Upper lobe of right lung (tissue), 1 donor: ENCODE measurements at places on chromosomes 1 and 21.

DNA sequence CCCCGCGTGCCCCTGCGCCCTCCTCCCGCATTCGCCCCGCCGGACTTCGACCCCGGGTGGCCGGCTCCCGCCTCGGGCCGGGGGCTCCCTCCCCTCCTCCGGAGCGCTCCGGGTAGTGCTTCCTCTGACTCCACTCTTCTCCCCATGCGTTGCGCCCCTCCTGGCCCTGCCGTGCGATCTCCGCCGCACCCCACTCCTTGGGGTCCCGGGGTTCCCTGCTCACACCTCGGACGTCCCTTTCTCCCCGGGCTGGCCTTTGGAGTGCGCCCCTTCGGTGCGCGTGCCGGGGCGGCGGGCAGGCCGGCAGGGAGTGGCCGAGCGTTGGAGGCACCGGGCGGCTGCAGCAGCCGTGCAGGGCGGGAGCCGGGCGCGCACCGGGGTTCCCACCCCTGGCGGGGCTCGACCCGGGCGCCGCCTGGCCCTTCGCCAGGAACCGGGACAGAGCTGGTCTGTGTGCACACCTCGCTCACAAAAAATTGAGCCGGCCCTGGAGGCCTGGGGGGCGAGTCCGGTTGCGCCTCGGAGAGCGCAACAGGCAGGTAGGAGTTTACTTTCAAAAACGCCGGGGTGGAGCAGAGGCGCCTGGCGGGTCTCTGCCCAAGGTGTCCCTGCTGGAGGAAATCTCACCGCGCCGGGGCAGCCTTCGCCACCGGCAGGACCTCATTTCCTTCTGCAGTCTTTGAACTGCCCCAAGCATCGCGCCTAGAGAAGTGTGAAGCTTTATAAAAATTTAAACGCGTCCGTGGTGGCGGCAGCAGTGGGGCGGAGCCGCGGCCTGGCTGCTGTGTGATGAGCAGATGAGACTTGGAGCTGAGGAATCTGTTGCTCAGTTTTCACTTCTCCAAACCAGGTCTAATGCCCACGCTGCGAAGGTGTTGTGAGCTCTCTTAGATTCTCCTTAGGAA, 650 bp downstream of the VANGL1 start:
- peak; percentile 74 for DNase-seq

- DNase-seq: no peak
Observed at GRCh38 chr1:194338241-194338948, 1152.0 kb upstream of the B3GALT2 start.

DNA sequence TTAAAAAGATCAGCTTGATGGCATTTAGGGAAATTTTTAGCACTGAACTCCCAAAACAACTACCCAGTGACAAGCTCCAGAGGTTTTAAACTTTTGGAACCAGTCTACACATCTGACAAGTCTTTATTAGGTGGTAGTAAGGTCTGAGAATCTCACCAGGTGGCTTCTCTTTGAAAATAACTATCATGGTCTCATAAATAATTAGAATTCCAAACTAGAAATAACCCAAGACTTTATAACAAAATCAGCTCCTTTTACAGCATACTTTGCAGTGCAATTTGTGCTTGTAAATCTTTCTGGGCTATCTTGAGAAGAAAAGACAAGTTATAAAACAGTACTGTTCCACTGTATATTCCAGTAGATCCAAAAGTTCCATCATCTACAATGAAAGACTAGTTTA, 108.7 kb downstream of the LTN1 start:
- no peak for DNase-seq

GRCh38 chr1:110390692-110391245, at the start of gene SLC16A4:
Gene SLC16A4, minus strand, starts transcription at chr1:110391026. Its CDS starts 1,703 bp downstream, at chr1:110389323.
- DNase-seq: no peak

DNA sequence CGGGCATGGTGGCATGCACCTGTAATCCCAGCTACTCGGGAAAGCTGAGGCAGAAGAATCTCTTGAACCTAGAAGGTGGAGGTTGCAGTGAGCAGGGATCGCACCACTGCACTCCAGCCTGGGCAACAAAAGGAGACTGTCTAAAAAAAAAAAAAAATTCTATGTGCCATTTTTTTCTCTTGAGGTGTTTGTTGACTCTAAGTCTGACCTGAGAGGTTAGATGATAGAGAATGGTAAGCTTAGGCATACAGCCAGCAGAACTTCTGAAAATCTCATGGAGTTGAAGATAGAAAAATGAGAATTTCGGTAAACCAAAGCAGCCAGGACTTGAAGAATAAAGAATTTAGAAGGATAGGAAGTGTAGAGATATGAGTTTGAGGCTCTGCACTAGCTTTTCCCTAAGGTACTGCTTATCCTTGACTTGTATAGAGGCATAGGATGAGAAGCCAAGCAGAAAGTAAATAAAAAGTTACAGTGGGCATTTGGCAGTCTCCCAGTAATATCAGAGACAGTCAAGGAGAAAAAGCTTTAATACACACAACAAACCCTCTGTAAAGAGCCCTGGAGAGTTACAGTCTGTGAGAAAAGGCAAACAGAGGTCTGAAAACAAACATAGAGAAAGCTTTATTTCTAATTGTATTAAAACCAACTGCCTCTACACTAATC, 24.3 kb downstream of the F13B start:
- DNase-seq: no peak

- no peak for DNase-seq
Observed at GRCh38 chr1:228204958-228205357, 2.9 kb upstream of the OBSCN start.

DNA sequence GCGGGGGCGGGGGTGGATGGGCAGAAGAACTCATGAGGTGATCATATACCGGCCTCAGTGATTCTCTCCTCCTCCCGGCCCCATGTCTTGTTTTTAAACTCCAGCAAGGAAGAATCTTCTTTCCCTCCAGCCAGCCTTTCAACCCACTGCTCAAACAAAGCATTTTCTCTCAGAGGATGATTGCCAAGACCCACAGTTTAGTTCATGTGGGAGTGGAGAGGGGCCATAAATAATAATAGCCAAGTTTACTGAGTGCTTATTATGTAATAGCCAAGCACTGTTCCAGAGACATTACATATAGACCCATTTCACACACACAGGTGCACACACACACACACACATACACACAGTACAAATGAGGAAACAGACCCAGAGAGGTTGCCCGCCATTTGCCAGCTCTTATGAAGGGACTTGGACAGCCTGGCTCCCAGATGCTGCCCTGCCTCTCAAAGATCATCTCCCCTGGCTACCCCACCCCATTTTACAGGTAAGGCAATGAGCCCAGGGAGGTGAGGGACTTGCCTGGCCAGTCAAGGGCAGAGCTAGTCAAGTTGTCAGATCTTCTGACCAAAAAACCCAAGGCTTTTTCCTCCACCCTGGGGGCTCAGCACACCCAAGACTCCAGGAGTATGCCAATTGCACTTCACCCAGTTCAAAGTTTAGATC, 18.0 kb upstream of the BCAR3 start:
- peak; percentile 8 for DNase-seq

DNA sequence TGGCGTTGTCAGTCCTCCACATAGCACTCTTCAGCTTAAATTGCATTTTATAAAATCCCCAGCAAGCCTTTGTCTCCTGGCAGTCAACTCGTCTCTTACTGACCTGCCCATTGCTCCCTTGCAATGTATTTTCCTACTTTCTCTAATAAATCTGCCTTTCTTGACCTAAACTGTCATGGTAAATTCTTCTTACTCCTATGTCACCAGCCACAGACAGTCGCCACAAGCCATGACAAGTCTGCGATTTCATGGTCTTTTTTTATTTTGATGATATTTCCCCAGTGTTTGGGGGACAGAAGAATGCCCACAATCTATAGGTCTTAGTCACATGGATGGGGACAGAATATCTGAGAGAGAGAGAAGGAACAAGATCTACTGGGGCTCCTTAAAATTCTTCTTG, 8.4 kb downstream of the IFNAR2 start:
- no peak for DNase-seq

GRCh38 chr1:210650403-210650802, 321.7 kb downstream of the HHAT start:
- DNase-seq: no peak

- DNase-seq: peak; percentile 85
Observed at GRCh38 chr21:34889320-34889675, 159.8 kb downstream of the RUNX1 start.

- no peak for DNase-seq
Observed at GRCh38 chr1:193971595-193971994, 785.2 kb upstream of the B3GALT2 start.

DNA sequence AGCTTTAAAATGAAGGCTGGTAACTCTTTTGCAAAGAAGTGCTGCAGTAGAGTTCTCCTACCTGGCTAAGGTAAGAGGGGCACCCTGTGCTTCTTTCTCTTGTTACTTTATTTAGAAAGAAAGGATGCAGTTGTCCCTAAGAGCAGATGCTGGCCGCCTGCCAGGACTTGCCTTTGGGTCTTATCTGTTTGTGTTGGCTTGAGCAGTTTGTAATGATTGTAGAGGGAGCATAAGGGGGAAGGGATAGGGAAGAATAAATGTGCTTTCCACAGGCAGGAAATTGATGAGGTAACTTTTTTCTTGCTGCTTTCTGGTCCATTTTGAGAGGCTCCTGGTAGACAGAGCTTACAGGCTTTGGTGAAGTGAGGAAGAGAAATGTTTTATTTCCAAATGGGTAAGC, 229.6 kb downstream of the HHAT start:
- no peak for DNase-seq

GRCh38 chr1:116693759-116694480, 26.4 kb upstream of the IGSF3 start:
- DNase-seq: no peak

DNA sequence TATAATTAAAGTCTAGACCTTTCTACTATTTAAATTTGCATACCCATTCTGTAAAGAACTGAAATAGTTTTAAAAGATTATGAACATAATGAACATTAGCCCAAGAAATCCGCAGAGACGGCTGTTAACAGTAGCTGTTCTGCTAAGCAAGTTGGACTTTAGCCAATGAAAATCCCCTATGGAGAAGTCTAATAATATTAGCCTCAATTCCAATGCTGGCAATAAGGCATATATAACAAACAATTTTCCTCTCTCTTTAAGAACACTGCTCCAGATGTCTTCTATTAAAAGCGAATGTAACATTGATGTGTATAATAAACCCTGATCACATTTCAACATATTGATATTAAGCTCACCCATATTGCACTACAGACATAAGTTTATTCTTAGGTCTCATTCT, 221.3 kb upstream of the KCTD3 start:
- DNase-seq: no peak

- DNase-seq: no peak
Observed at GRCh38 chr21:25949701-25950100, 214.9 kb downstream of the GABPA start.

DNA sequence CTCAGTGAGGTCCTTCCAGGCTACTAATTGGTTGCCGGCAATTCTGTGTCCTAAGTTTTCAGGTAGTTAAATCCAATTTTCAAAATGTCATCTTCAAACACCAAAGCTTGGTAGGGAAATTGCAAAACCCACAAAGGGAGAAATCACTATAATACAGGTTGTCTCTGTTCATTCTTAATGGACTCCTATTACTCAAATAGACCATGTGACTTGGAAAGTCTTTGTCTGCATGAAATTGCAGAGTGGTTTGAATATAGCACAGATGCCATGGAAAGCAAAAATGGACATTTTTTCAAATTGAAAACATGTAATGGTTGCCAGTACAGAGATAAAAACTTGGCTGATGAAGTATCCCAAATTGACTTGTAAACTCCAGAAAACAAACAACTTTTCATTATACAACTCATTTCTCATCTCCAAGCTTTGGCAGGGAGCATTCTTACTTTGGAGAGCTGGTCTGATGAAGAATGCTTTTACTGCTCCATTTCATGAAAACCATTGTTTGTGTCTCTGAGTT, 169.5 kb upstream of the PKN2 start:
- no peak for DNase-seq

GRCh38 chr1:24020025-24020424, 39.9 kb upstream of the SRSF10 start:
- no peak for DNase-seq

GRCh38 chr1:63966016-63966415, 192.2 kb downstream of the ROR1 start:
- DNase-seq: no peak

DNA sequence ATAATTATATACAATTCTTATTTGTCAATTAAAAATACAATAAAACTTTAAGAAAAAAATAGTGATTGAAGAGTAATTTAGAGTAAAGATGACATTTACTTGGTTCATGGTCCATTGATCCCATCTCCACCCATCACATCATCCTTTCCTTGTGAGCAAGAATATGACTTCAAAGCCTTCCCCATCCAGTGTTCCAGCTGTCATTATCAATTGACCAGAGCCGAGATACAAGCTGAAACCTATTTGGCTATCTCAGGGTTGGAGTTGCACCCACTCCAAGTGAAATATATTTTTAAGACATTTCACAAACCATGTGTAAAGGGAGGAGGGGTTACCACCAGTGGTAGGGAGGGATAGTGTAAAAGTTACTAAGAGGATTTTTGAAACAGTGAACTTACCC, 428.9 kb upstream of the C1orf87 start:
- DNase-seq: no peak

DNA sequence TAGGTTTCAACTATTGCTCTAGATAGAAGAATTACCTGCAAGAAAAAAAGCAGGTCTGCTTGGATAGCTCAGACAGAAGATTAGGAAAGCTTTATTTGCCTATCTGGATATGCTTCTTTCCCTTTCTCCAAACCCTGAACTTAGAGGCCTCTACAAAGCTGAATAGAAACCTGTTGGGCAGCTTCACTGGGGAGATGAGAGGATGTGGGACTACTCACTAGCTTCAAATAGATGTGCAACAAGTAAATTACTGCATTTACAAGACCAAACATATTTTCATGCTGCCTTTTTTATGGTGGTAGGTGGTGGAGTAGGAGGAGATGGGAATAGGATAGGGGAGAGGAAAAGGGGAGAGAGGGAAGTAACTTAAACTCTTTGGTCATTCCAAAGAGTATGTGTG, 6.4 kb downstream of the CLCA2 start:
- no peak for DNase-seq

DNA sequence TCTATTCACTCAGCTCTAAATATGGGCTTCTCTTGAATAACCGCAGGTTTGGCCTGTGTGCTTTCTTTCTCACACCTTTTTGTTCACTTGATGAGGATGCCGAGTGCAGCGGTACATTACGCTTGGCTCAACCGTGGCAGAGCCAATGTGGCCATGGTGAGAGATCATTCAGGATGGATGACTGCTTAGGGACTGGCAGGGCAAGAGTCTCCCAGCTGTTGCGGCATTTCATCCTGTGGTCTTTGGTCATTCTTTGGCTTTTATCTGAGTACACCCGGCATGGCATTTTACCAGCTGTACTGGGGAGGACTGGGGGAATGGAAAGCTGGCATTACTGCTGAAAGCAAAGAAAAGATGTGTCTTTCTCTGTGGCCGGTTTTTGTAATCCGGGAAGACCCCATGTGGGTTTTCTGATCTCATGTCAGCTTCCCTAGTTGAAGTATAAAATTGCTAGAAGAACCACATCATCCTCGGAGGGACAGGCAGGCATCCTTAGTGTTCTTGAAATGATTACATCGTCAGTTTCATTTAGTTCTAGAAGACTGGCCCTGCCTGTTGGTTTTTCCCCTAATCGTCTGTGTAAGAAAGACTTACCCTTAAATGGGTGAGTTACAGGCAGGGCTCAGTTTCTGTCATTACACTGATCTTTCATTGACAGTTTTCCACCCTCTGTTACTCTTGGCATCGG, 15.1 kb downstream of the PCP4 start:
- DNase-seq: no peak
